ENCODE measurements at places on chromosomes 1 and 21. TPM values are rescaled to one million over a fixed set of nuclear protein-coding genes. Genes with fewer than 3 reads are reported as not detected.
A peak's percentile ranks its signal among the peaks of the same experiment; 100 is the strongest.

S100A6 gene
- 232 TPM for total RNA-seq

GRCh38 chr1:114503916-114504422, 7.0 kb downstream of the TRIM33 start:
- H3K27me3 ChIP-seq, result no peaks in the 10 kb centered on the region
- H3K4me3 ChIP-seq, result no peak overlapping the region
- peaks cover 26% of the 10 kb centered on the region for H3K4me1 ChIP-seq
- H3K27ac ChIP-seq, result peak overlapping the region; percentile 42

CALML6 gene
- total RNA-seq, result 1.4 TPM

GRCh38 chr1:228352677-228353481, 53.8 kb downstream of the TRIM11 start:
- no peak overlapping the region for H3K4me3 ChIP-seq
- DNase-seq, result no peak
- peaks cover 8% of the 10 kb centered on the region for H3K36me3 ChIP-seq
- H3K27ac ChIP-seq, result no peak overlapping the region
- H3K27me3 ChIP-seq, result no peaks in the 10 kb centered on the region

DNA sequence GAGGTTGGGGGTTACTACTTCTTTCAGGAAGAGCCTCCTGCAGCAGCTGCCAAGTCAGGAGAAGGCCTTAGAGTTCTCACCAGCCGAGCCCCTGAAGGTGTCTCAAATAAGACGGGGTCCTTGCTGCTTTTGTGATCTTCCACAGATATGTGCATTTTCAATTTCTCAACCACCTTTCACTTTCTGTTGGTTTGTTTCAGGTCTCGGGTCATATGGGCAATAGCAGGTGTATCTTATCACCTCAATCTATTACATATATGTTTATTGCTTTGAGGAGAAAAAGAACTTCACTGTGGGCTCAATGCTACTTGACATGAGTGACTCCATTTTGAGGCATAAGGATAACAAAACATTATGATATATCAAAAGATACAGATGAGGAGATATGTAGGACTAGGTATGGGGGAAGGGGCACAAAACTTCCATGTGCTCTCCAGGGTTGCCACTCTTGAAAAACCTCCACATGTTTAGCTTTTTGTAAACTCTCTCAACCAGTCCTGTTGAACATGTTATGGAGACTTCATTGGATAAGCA, 1171.4 kb upstream of the ADGRL2 start:
- no peak for DNase-seq
- no peak overlapping the region for H3K27ac ChIP-seq
- H3K27me3 ChIP-seq, result no peaks in the 10 kb centered on the region

APCS gene
- not detected for total RNA-seq

GRCh38 chr1:29732453-29732852, 496.1 kb downstream of the PTPRU start:
- no peak overlapping the region for H3K27ac ChIP-seq
- DNase-seq, result no peak
- no peaks in the 10 kb centered on the region for H3K36me3 ChIP-seq
- no peak overlapping the region for H3K4me3 ChIP-seq
- H3K27me3 ChIP-seq, result peaks cover 20% of the 10 kb centered on the region

- peak overlapping the region; percentile 89 for H3K27ac ChIP-seq
- H3K27me3 ChIP-seq, result no peaks in the 10 kb centered on the region
- DNase-seq, result no peak
- peaks cover 20% of the 10 kb centered on the region for H3K4me1 ChIP-seq
- peak overlapping the region; percentile 56 for H3K4me3 ChIP-seq
- no peaks in the 10 kb centered on the region for H3K36me3 ChIP-seq
These were observed 69.5 kb downstream of the RHOU start for GRCh38 chr1:228804640-228805413.

GRCh38 chr1:33072707-33073106, 8.2 kb upstream of the AZIN2 start:
- H3K27me3 ChIP-seq, result no peaks in the 10 kb centered on the region
- H3K4me1 ChIP-seq, result peaks cover 6% of the 10 kb centered on the region
- no peak overlapping the region for H3K4me3 ChIP-seq
- no peak overlapping the region for H3K27ac ChIP-seq
- DNase-seq, result no peak
- peaks cover 2% of the 10 kb centered on the region for H3K36me3 ChIP-seq

GRCh38 chr1:178310685-178311105, 186.1 kb downstream of the CLEC20A start:
- peaks cover 2% of the 10 kb centered on the region for H3K36me3 ChIP-seq
- H3K27ac ChIP-seq, result no peak overlapping the region
- H3K4me3 ChIP-seq, result no peak overlapping the region
- H3K27me3 ChIP-seq, result peaks cover 5% of the 10 kb centered on the region
- no peak for DNase-seq
- no peaks in the 10 kb centered on the region for H3K4me1 ChIP-seq

ABCG1 gene
- total RNA-seq, result 0.93 TPM

GRCh38 chr1:21239221-21239620, 51.0 kb downstream of the ECE1 start:
- no peak overlapping the region for H3K4me3 ChIP-seq
- no peaks in the 10 kb centered on the region for H3K27me3 ChIP-seq
- no peaks in the 10 kb centered on the region for H3K4me1 ChIP-seq
- no peak for DNase-seq
- peaks cover 7% of the 10 kb centered on the region for H3K36me3 ChIP-seq
- no peak overlapping the region for H3K27ac ChIP-seq

GRCh38 chr1:47809301-47810084, 187.7 kb downstream of the TRABD2B start:
- H3K27me3 ChIP-seq, result peaks cover 3% of the 10 kb centered on the region
- DNase-seq, result no peak
- H3K4me3 ChIP-seq, result no peak overlapping the region
- H3K4me1 ChIP-seq, result no peaks in the 10 kb centered on the region
- no peaks in the 10 kb centered on the region for H3K36me3 ChIP-seq

HSD11B1 gene
- total RNA-seq, result not detected

- H3K27me3 ChIP-seq, result no peaks in the 10 kb centered on the region
- no peak overlapping the region for H3K27ac ChIP-seq
These were observed 78.9 kb downstream of the KCNJ6 start for GRCh38 chr21:37837381-37837780.

- no peak for DNase-seq
- no peaks in the 10 kb centered on the region for H3K27me3 ChIP-seq
- no peak overlapping the region for H3K27ac ChIP-seq
These were observed 1113.9 kb upstream of the B3GALT2 start for GRCh38 chr1:194300340-194300739.

MPZL1 gene
- 8.3 TPM for total RNA-seq

STUM gene
- total RNA-seq, result 0.65 TPM

GRCh38 chr1:152577168-152577567, 3.1 kb downstream of the LCE3D start:
- no peaks in the 10 kb centered on the region for H3K4me1 ChIP-seq
- H3K4me3 ChIP-seq, result no peak overlapping the region
- H3K27ac ChIP-seq, result no peak overlapping the region
- H3K27me3 ChIP-seq, result peaks cover 37% of the 10 kb centered on the region

AADACL4 gene
- not detected for total RNA-seq

GRCh38 chr1:182806015-182806678, 16.6 kb downstream of the NPL start:
- no peak overlapping the region for H3K27ac ChIP-seq
- no peaks in the 10 kb centered on the region for H3K27me3 ChIP-seq
- DNase-seq, result no peak
- no peaks in the 10 kb centered on the region for H3K4me1 ChIP-seq

GRCh38 chr1:14672005-14672404, 73.5 kb downstream of the KAZN start:
- no peak overlapping the region for H3K4me3 ChIP-seq
- DNase-seq, result no peak
- no peaks in the 10 kb centered on the region for H3K27me3 ChIP-seq
- H3K27ac ChIP-seq, result no peak overlapping the region
- no peaks in the 10 kb centered on the region for H3K36me3 ChIP-seq

HAPLN2 gene
- 0.58 TPM for total RNA-seq

PPIAL4G gene
- 2.6 TPM for total RNA-seq

Measured in naive thymus-derived CD8-positive, alpha-beta T cell (primary cell).